ENCODE measurements at places on chromosomes 13 and 19.

DNA sequence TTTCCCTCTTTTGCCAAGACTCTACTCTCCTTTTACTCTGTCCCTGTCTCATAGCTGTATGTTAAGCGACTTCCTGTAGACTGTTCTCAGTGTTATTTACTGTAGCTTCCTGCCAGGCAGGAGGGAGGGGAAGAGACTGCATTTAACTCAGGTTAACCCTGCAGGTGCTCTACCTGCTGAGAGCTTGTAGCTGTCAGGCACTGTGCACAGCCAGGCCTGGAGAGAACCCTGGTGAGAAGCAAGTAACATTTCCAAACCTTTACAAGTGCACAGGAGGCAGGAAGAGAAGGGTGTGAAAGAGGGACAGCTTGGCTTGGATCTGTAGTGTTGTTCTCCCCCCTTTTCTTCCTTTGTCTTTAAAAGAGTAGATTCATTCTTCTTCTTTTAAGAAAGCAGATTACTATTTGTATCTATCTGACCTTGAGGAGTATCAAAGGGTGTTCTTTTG, 167.1 kb downstream of the LMO7 start:
- no peak for DNase-seq

GRCh38 chr19:46574533-46574932, 26.6 kb upstream of the CALM3 start:
- peak; percentile 47 for DNase-seq

GRCh38 chr13:40640845-40641458, 25.5 kb downstream of the FOXO1 start:
- no peak for DNase-seq

GRCh38 chr13:95880331-95880730, 172.9 kb downstream of the UGGT2 start:
- DNase-seq = peak; percentile 52

- no peak for DNase-seq
Observed at GRCh38 chr13:113880651-113881611, 17.1 kb upstream of the GAS6 start.

- DNase-seq = no peak
Observed at GRCh38 chr13:70255406-70255991, 147.2 kb upstream of the KLHL1 start.

- no peak for DNase-seq
Observed at GRCh38 chr19:3699741-3700241, 477 bp downstream of the PIP5K1C start.

DNA sequence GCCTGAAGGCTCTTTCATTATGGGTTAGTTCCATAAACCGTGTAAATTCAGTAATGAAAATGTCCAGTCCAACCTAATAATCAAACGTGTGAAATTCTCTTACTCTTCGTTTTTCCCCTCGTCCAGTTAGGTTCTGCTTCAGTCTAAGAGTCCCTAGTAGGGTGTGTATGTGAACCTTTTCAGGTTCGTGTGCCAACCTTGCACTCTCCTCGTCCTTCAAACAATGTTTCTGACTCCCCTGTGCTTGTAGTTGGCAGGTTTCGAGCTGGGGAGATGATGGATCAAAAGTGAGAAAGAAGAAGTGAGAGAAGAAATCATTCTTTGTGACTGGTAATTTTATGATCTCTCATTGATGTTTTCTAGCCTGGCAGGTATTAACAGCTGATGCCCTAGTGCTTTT, 366.1 kb downstream of the GPC5 start:
- DNase-seq = no peak

GRCh38 chr13:108807841-108808240, 178.4 kb downstream of the MYO16 start:
- no peak for DNase-seq

- peak; percentile 76 for DNase-seq
Observed at GRCh38 chr13:30572859-30573275, 44.9 kb upstream of the USPL1 start.

DNA sequence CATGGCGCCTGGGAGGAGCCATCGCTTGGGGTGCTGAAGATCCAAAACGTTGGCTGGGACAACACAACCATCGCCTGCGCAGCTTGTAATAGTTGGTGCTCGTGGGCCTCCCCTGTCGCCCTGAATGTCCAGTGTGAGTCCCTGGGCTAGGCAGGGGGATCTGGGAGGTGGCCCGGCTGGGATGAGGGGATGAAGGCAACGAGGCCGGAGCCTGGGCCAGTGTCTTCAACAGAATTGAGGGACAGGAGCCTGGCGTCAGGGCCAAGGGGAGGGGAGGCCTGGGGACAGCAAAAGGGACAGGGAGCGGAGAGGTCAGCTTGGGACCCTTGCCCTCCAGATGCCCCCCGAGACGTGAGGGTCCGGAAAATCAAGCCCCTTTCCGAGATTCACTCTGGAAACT, 6.7 kb upstream of the FFAR1 start:
- no peak for DNase-seq

DNA sequence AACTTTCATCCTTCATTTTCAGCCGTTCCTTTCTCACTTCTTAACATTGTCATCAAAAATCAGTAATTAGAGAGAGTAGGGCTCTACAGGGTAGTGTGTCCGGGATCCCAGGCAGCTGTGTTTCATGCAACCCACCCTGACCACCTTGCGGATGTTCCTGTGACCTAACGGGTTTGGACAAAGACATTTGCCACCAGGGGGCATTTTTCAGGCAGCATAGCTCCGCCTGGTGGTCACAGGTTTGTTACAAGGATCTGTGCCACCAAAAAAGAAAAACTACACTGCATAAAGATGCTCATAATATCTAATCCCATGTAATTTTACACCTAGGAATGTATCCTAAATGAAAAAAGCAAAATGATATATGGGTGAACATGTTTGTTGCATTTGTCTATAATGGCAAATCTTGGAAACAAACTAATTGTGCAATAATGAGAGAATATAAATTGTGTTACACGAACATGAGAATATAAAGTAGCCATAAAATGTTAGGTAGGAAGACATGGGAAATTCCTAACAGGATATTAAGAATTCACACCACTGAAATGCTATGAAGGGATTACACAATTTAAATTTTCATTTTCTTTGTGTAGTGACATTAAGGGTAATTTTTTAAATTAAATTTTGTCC, 123.0 kb downstream of the SLC7A1 start:
- DNase-seq = peak; percentile 80

DNA sequence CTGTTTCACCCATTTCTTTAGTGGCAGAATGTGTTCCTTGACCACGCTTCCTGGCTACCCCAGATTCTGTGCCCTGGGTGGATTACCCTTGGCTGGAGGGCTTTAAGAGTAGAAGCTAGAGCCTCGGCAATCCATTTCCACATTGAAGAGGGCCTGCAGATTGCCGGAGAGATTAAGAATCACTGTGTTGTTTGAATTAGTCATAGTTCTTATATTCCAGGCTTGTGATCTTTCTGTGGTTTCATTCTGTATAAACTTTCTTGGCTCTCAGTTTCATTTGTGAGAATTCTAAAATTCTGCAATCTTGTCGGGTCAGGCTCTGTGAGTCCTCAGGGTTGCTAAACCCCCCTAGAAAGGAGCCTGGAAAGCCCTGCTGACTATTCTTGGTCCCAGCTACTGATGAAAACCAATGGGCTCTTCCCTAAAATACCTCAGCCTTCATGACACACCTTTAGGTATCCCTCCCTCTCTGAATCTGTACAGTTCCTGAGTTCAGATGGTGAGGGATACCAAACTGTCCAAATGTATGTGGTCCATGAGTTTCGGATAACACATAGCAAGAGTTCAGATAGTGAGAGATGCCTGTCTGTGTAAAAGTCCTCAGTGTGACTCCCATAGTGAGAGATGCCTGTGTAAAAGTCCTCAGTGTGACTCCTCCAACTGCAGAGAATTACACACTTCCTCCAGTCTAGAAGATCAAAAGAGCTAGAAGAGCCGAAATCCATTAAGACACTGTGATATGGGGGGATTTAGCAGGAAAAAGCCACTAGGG, 4.3 kb downstream of the PHF11 start:
- DNase-seq = peak; percentile 90

DNA sequence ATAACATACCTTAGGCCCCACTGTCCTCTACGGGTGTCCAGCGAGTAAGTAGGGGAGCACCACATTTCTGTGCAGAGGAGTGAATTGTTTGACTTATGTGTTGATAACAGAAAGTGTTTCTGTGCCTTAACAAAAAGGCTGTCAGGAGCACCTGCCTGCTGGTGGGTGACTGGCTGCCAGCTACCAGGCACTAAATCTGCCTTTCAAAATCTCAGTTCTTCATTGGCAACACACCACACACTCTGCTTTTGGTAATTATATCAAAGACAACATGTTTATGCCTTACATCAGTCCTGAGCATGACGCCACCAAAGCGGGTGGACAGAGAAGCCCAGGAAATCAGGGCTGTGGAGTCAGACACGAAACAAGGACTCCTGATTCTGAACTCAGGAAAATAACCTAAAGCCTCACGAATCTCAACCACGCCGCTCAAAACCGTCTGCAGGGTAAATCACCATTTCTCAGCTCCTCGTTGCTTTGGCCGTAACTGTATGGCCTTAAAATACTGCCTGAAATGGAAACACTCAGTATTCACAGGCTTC, 105.2 kb upstream of the SOX1 start:
- no peak for DNase-seq

GRCh38 chr13:111404746-111405145, 84.3 kb downstream of the TEX29 start:
- DNase-seq = no peak

- DNase-seq = peak; percentile 22
Observed at GRCh38 chr19:54477650-54478049, 4.6 kb upstream of the CDC42EP5 start.

DNA sequence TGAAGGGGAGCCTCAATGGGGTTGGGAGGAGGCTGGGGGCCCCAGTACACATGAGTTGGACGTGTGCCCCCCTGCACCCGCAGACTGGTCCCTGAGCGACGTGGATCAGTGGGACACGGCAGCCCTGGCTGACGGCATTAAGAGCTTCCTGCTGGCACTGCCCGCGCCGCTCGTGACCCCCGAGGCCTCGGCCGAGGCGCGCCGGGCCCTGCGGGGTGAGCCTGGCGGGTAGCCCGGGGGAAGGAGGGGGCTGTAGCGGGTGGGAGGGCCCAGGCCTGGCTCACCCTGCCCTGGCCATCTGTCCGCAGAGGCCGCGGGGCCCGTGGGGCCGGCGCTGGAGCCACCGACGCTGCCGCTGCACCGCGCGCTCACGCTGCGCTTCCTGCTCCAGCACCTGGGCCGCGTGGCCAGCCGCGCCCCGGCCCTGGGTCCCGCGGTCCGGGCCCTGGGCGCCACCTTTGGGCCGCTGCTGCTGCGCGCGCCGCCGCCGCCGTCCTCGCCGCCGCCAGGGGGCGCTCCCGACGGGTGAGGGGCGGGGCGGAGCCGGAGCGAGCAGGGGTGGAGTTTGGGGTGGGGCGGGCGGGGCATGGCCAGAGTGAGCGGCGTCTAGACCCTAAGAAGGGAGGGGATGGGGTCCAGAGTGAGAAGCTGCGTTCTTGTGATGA, 8.1 kb downstream of the PIK3R2 start:
- DNase-seq = peak; percentile 53

DNA sequence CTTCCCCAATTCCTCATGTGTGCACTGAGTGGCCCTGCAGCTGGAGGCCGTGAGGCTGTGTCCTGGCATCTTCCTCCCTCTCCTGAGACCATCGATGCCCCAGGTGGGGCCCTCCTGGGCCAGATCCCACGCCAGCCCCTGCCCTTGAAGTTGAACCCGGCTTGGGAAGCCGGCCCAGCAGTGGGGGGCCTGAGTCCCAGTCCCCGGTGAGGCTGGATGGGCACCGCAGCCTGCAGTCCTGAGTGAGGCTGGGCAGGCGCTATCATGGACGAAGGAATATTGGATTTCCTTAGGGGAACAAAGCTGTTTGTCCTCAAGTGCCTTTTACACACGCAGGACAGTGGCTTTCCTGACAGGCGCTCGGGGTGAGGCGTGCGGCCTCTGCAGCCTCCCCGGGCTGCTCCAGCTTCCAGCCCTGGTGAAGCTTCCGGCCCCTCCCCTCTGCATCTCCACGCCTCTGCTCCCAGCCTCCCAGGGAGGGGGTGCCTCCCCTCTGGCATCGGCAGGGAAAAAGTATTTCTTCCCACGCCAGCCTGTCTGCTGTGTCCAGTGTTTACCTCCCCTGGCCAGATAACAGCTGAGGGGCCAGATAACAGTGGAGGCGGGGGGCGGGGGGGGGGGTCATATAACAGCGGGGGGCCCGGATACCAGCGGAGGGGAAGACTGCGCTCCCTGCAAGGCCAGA, 159.5 kb downstream of the KDM4B start:
- DNase-seq = peak; percentile 89

GRCh38 chr19:9885077-9885552, 50.0 kb downstream of the PIN1 start:
- DNase-seq = peak; percentile 38

DNA sequence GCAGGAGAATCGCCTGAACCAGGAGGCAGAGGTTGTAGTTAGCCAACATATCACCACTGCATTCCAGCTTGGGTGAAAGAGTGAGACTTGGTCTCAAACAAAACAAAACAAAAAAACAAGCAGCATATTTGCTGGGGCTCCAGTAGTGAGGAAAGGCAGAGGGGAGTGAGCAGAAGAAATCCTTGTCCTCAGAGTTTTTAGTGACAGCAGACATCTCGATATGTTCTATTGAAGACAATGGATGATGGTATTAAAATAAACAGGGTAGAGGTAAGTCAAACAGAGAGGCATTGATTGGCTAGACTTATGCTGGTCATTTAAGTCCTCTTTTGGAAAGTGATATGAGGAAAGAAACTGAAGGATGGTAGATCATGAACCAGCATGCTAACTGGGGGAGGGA, 19.0 kb downstream of the NLRP7 start:
- DNase-seq = peak; percentile 1

All from choroid plexus epithelial cell (primary cell).